ENCODE measurements at places on chromosomes 6 and 20.
A peak's percentile ranks its signal among the peaks of the same experiment; 100 is the strongest.

DNA sequence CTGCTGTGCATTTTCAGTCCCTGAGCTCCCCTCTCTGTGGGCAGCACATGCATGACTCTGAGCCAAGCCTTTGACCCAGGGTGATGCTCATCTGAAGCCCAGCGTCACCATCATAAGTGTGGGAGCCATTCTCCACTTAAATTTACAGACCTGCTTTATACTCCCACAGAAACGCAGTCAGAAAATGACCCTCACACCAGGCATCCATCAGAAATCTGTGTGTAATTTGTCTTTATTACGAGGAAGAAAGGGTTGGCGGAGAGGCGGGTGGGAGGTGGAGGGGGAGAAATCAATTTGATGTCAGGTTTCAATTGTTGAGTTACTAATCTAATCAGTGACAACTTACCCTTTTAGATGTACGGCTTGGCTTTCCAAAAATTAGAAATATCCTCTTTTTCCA lies 353.6 kb downstream of the MAFB start:
- DNase-seq: no peak

DNA sequence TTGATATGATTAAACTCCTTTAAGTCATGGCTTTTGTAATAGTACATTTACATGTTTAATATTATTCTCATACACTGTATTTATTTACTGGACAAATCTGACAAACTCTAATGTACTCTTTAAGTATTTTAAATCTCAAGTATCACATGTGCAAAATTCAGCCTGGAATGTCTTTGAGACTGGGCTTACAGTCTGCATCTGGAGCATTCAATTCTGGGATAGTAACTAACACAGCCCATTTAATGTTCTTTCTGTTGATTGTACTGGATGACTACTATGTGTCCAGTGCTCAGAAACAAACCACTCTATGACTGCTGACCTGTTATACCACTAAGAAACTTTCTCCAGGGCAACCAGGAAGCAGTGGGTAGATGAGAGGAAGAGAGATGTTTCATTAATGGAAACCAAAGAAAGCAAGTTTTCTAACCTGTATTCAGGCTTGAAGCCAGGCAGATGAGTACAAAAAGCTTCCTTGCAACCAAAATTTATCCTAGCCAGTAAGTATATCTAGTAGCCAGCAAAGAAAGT lies 26.8 kb downstream of the FBXL4 start:
- no peak for DNase-seq

DNA sequence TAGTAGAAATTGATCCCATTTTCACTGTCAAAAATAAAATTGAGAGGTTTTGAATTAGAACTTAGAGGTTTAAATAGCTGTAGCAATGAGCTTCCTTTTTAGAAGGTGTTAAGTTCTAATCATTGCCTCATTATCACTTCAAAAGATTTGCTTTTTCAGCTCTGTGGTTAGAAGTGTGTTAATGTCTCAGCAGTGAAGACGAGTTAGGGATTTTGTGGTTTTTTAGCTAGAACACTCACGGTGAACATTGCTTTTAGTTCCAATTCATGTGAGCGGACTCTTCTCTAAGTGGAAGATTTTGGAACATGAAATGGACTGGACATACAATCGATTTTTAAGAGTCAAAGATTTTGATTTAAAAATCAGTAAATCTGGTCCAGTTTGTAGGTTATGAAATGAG lies 12.7 kb upstream of the IFNGR1 start:
- DNase-seq: no peak

- no peak for DNase-seq
Measured at GRCh38 chr6:13874191-13874549, 50.6 kb upstream of the RNF182 start.

DNA sequence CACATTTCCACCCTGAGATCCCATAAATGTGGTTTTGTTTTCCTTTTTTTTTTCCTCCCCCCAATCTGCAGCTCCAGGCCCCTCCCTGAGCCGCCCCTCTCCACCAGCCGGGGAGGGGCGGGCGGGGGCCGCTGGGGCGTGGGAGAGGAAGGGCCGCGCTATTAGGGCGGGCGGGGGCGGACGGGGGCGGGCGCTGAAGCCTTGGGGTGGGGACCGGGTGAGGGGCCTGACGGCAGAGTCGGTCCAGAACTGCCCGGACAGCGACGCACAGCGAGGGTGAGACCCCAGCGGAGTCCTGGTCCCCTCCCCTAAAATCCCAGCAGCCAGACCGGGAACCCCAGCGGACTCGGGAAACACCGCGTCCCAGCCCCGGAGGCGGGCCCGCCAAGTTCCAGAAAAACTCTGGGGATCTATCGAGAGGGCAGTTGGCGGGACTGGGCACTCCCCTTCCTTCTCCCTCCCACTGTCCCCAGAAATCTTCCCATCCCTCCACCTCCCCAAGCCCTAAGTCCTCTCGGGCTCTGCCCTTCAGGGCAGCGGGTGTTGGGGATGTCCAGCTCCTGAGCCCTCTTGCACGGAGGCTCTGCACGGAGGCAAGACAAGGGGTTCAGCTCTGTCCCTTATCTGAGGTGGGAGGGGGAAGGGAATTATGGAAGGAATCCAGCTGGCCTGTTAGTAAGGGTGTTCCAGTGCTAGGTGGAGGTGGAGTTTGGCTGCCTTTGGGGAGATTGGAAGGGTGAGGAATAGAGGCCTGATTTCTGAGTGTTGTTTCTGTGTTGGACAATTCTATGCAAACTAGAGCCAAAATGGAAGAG lies at the start of gene PRICKLE4:
TSS of gene PRICKLE4 (plus strand) at position 232 of the 815 bp plus-strand sequence. CDS start 2,692 bp downstream, outside the sequence.
- no peak for DNase-seq

DNA sequence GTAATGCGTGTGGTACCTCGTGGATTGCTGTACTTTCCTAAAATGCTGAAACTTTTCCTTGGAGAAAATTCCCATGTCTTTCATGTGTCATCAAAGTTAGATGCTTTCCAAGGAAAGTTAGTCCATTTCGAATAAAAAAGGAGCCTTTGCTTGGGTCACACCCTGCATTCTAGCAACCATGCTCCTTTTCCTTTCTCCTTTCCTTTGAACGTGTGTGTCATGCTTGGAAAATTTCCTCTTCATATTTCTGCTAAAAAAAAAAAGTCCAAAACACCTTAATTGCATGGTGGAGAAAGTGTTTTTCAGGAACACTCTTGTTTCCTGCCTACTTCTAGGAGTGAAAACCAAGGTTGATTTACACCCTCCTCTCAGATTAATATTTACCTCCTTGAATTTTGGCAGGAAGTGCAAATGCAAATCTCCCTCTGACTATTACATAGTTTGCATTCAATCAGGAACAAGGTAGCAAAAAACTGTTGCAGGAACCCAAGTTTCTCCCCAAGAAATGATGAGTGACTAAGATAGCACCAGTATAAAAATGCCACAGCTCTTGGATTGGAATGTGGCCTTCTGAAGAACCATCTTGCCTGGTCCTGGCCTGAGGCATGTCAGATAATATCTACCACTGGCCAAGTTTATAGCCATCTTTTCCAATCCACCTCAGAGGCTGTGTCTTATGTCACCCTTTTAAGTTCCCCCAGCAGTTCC lies 590.6 kb downstream of the QKI start:
- no peak for DNase-seq

DNA sequence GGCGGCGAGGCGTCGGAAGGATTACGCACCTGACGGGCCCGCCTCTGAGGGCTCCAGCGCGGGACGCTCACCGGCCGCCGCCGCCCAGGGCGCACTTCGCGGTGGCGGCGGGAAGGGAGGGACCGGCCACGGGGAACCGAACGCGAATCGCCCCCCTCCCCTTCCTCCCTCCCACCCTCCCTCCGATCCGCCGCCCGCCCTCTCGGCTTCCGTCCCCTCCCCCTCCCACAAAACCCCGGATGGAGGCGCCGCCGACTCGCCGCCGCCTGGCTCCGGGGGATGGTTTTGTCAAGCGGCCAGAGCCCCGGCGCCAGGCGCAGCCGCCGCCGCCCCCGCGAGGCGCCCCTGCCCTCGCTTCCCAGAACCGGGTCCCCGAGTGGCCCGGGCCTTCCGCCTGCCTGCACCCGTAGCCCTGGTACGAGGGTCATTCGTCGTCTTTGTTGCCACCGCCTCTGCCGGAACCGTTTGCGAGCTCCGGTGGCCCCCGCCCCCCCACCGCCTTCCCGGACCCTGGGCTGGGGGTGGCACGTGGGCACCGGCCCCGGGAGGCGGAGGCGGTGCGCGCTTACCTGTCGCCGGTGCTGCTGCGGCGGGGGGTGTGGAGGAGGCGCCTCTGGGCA lies 398 bp downstream of the ZBTB2 start:
- DNase-seq: peak; percentile 26

DNA sequence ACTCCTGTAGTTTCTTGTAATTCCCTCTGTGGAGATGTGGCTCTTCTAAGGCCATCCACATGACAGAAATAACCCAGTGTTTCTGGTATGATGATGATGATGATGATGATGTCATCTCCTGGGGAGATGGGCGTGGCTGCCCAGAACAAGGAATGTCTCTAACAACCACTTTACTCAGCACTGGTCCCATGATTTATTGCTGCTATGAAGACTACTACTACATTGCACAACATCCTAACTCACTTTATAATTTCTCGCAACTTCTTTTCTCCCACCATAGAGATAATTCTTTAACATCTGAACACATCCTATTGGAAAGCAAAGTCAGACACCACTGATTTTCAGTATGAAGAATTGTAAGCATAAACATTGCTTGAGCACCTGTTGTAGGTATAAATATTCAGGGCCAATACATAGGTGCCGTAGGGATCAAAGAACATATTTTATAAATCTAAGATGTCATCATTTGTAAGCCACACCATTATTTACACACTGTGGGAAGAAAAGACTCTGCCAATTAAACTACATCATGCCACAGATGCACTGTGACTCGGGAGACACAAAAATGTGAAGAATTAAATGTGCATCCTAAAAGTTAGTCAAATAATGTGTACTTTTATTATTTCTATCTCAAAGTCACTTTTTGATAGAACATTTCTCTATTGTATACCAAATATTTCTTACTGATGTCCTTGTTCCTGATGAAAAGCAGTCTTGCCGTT lies 6.4 kb downstream of the TPMT start:
- no peak for DNase-seq

DNA sequence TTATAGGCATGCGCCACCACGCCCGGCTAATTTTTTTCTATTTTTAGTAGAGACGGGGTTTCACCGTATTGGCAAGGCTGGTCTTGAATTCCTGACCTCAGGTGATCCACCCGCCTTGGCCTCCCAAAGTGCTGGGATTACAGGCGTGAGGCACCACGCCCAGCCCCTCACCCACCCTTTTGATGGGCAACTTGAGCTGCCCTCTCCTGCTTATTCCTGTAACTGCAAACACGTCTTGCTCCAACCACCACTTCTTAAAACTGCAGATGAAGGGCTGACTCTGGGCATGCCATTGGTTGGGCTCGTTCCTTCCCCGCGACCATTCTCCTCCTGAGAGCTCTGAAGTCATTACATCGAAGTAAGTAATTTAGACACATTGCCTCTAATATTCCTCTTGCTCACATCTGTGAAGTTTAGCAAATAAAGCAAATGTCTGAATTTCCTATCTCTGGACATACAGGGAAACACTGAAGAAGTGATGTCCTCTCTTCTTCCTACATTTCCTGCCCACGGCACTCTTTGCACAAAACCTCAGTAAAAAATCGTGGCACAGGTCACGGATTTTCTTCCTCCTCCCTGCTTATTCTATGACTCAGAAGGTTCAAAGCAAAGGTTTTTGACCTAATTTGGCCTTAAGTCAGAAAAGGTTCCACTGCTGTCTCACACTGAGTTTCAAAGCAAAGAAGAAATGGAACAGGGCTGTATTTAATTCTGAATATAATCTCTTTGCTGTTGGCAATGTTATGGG lies 117.5 kb downstream of the GMPR start:
- DNase-seq: no peak

DNA sequence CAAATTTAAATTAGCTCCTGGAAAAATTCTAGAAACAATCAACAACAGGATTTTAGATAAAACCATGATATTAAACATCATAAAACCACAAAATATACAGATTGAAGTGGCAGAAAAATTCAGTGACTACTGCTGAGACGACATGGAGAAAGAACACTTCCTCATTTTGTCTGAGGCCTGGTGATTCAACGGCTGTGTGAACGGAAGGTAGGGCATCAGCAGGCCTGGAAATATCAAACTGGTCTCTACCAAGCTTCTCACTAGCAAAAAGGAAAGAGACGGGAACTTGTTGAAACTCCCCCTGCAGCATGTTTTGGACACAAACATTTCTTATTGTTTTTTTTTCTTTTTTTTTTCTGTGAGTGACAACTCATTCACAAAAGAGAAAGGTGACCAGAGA lies 58.0 kb upstream of the AHI1 start:
- no peak for DNase-seq

DNA sequence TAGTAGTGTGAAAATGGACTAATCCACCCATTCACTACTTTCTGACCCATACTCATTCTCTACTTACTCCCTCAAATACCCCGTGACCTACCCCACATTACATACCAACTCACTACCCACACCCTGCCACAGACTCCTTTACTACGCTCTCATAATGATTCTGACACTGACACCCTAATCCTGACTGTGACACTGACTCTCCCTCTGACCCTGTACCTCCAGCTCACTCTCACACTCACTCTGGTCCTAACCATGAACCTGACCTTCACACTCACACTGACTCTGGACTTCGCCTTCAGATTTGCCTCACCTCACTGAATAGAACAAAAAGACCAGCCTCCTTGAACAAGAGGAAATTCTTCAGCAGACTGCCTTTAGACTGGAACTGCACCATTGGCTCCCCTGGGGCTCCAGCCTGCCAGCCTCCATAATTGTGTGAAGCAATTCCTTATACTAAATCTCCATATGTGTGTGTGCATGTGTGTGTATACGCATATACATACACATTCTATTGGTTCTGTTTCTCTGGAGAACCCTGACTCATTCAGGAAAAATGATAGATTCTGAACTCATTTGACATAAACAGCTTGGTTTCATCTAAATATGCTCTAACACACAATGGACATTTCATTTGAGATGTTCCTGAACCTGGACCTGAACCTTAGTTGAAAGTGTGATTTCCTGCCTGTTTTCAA lies 10.5 kb upstream of the ZNF343 start:
- no peak for DNase-seq

- no peak for DNase-seq
Measured at GRCh38 chr20:49682278-49682677, 31.4 kb downstream of the B4GALT5 start.

- no peak for DNase-seq
Measured at GRCh38 chr20:63737945-63738686, 1.5 kb upstream of the SLC2A4RG start.

DNA sequence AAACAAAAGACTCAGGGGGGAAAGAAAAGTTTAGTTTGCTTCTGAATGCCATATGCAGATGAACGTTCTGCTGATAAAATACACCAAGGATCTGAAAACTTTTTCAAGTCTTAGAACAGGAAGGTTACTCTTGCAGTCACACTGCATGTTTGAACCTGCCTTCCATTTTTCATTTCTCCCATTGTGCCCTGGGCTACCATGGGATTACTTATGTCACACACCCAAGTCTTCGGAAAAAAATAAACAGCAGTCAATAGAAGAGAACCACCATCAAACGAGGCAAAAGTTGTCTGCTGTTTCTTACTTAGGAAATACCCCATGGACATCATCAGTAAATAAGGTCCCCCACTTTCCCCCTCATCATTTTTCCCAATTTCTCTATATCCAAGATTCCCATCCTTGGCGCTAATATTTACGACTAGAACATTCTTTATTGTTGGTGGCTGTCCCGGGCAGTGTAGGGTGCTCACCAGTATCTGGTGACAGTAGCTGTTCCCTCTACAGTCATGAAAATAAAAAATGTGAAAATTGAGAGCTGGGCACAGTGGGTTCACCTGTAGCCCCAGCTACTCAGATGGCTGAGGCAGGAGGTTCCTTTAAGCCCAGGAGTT lies 202.5 kb downstream of the BCAS1 start:
- no peak for DNase-seq

- no peak for DNase-seq
Measured at GRCh38 chr6:37535428-37535758, 35.7 kb upstream of the CCDC167 start.
